ENCODE measurements at places on chromosomes 12 and 14.

- DNase-seq = no peak
Measured at GRCh38 chr14:73784181-73784987, 67.2 kb upstream of the PTGR2 start.

DNA sequence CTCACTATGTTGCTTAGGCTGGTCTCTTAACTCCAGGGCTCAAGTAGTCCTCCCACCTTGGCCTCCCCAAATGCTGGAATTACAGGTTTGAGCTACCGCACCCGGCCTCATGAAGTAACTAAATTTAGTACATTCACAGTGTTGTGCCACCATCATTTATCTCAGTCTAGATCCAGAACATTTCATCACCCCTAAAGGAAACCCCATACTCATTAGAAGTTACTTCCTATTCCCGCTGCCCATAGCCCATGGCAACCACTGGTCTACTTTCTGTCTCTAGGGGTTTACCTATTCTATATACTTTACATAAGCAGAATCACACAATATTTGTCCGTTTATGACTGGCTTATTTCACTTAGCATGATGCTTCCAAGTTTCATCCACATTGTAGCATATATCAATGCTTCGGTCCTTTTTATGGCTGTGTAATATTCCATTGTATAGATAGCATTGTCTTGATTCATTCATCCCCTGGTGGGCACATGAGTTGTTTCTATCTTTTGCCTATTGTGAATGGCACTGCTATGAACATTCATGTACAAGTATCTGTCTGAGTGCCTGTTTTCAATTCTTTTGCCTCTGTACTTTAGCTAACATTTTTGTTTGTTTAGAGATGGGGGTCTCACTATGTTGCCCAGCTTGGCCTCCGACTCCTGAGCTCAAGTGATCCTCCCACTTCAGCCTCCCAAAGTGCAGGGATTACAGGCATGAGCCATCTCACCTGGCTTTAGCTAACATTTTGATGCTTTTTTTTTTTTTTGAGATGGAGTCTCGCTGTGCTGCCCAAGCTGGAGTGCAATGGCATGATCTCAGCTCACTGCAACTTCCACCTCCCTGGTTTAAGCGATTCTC, 10.2 kb upstream of the SH2B3 start:
- no peak for DNase-seq

GRCh38 chr14:32601069-32601468, 272.0 kb downstream of the AKAP6 start:
- no peak for DNase-seq

DNA sequence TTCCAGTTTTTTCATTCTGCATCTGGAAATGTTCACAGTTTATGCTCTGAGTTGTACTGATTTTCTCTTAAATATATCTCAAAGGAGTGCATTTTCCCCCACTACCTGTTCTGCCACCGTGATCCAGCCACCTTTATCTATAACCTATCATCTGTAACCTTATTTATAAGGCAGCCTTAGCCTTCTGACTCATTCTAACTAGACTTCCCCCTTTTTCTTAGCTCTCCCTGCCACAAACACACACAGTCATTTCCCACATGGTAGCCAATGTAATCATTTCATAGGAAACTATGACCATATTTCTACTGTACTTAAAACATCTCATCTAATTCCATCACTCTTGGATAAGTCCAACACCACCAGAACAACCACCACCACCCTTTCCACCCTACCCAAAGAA, 10.8 kb upstream of the GYS2 start:
- DNase-seq = no peak

GRCh38 chr14:33814010-33814409, 136.9 kb downstream of the EGLN3 start:
- no peak for DNase-seq
